NB4 (cell line): ENCODE measurements at places on chromosomes 16 and 17.

DNA sequence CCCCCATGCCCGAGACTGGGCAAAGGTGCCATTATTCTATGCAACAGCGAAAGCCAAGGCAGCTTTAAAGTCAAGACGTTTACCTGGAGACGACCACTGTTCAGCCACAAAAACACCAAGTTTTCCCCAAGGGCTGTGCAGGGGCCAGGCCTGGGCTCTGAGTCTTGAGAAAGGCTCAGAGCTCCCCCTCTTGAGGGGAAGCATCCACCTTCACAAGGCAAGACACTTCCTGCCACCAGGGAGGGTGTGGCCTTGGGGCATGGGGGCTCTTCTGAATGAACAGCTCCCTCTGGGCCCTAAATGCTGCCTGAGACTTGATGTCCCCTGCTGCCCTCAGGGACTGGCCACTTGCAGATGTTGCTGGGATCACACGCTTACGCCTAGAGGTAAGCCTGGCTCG lies 26.5 kb downstream of the PDIA2 start:
- peak; percentile 56 for DNase-seq

- DNase-seq, result no peak
These were observed 46.8 kb upstream of the TMEM97 start for GRCh38 chr17:28272166-28272565.

GRCh38 chr17:61135782-61136181 lies 263.9 kb upstream of the TBX2 start:
- no peak for DNase-seq

DNA sequence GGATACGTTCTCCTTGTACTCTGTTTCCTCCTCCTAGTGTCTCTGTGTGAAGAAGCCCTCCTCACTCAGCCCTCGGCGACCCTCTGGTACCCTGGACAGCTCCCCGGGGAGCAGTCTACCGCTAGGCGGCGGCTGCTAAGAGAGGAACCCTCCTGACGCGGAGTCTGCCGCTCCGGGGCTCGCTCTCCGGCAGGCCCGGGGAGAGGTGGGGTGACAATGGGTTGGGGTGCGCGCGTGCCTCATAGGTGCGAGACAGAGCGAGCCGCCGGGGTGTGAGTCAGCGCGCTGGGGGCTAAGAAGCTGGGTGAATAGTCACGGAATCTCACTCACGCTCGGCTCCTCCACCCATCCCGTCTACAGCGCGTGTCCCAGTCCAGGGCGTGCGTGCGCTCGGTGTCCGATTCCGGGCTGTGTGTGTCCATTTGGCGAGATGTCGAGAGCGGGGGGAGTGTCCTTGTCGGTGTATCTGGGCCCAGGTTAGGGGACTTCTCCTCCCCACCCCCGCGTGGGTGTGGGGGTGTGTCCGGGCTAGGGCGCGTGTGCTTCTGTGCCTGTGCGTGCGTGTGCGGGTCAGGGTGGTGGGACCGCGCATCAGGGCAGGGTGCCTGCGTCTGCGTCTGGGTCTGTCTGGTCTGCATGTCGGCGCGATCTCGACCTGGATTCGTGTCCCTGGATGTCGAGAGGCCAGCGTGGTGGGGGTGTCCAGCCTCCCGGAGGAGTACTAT lies 577 bp upstream of the HS3ST2 start:
- peak; percentile 11 for DNase-seq

- no peak for DNase-seq
These were observed 327.7 kb downstream of the BCAS3 start for GRCh38 chr17:61005358-61005757.

GRCh38 chr16:89365044-89365467 lies 125.3 kb downstream of the ANKRD11 start:
- DNase-seq, result peak; percentile 69

GRCh38 chr17:50187751-50188530 lies 13.5 kb downstream of the COL1A1 start:
- DNase-seq, result no peak
